Activated CD4-positive, alpha-beta T cell treated with anti-CD3 and anti-CD28 coated beads for 1 hour (primary cell): ENCODE measurements at places on chromosomes 13 and 19.

GRCh38 chr13:111241862-111242261 lies 78.6 kb upstream of the TEX29 start:
- DNase-seq: no peak

- no peak for DNase-seq
Observed at GRCh38 chr19:22528956-22529355, 105.2 kb upstream of the ZNF492 start.

GRCh38 chr13:49681842-49682435 lies 9.3 kb downstream of the EBPL start:
- no peak for DNase-seq

GRCh38 chr19:29012457-29012856 lies 200.5 kb downstream of the UQCRFS1 start:
- DNase-seq: no peak

GRCh38 chr13:41974262-41974900 lies 13.5 kb upstream of the VWA8 start:
- no peak for DNase-seq

DNA sequence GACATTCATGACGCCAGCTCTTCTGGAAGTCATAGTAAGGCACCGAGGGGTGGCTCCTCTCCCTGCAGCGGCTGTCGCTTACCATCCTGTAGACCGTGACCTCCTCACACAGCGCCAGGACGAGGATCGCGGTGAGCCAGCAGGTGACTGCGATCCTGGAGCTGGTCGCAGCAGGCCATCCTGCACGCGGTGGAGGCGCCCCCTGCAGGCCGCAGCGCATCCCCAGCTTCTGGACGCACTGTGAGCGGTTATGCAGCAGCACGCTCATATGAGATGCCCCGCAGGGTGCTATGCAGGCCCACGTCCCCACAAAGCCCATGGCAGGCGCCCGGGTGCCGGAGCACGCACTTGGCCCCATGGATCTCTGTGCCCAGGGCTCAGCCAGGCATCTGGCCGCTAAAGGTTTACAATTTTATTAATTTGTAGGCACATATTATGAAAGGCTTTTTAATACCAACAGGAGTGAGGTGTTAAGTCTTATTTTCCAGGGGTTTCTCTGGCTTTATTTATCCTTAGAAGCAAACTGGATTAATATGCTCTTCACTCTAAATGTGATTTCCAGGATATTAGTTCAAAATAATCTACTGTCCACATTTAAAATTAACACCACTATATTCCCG lies 35.6 kb upstream of the PSPC1 start:
- DNase-seq: peak; percentile 13

DNA sequence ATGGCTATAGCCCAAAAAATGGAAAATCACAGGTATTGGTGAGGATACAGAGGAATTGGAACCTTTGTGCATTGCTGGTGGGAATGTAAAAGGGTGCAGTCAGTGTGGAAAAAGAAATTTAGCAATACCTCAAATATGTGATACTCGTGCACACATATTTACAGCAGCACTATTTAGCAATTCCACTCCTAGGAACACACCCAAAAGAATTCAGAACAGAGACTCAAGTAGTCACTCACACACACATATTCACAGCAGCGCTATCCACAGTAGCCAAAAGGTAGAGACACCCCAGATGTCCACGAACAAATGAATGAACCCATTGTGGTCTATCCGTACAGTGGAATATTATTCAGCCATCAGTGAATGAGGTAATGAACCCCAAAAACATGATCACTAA lies 114.0 kb downstream of the COL4A2 start:
- no peak for DNase-seq

DNA sequence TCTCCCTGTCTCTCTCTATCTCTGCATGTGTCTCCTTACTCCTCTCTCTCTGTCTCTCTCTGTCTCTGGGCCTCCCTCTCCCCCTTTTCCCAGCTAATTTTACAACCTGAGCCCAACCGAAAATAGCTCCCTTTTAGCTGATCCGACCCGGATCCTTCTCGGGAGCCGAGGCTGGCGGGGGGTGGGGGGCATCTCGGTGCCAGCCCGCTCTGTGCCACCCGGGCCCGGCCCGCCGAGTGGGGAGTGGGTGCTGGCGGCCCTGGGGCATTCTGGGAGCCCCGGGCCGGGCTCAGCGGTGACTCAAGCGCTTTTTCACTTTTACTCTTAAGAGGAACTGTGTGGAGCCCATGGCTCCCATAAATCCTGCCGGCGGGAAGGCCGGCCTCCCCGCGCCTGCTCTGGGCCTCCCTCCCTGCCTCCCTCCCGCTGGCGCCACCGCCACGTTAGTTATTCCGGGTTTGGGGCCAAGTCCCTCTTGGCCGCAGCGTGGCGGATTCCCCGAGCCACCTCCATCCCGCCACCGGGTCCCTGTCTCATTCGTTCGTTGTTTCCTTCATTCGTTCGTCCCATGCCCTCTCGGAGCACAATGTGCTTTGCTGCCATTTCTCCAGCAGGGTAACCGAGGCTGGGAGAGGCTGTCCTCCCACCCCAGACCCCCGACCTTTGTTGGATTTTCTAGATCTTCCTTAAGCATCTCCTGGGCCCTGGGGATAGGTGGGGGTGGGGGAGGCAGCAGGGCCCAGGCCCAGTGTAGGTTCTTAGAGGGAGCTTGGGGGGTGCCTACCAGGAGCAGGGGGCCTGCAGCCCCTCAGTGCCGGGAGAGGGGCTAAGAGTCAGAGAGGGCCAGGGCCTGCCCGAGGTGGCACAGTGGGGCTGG lies 3.2 kb downstream of the NFIC start:
- no peak for DNase-seq

- no peak for DNase-seq
Observed at GRCh38 chr13:90947976-90948375, 399.5 kb upstream of the MIR17HG start.

GRCh38 chr19:33459222-33460090 lies 62.1 kb downstream of the PEPD start:
- DNase-seq: no peak

GRCh38 chr13:89865164-89866064 lies 1482.1 kb upstream of the MIR17HG start:
- no peak for DNase-seq

DNA sequence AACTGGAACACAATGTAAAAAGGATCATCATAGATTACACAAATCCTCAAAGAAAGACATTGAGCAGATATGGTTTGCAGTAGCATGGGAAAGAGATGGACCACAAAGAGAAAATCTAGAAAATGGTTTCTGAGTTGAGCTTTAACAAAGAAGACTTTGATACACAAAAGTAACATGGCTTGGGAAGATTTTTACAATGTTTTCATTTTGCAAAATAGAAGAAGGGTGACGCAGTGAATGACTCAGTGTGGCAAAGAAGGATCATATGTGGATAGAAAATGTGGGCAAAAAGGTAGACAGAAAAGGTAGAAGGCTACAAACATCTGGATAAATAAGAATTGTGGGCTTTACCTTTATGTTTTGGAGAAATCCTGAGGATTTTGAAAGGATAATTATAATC lies 1220.5 kb downstream of the PCDH17 start:
- DNase-seq: no peak

- no peak for DNase-seq
Observed at GRCh38 chr13:106371024-106371423, 164.4 kb downstream of the EFNB2 start.

GRCh38 chr19:30733826-30734550 lies 361.8 kb downstream of the ZNF536 start:
- DNase-seq: no peak

GRCh38 chr19:50189331-50189730 lies 14.1 kb upstream of the MYH14 start:
- DNase-seq: no peak

- no peak for DNase-seq
Observed at GRCh38 chr13:89749888-89750287, 1597.6 kb upstream of the MIR17HG start.

DNA sequence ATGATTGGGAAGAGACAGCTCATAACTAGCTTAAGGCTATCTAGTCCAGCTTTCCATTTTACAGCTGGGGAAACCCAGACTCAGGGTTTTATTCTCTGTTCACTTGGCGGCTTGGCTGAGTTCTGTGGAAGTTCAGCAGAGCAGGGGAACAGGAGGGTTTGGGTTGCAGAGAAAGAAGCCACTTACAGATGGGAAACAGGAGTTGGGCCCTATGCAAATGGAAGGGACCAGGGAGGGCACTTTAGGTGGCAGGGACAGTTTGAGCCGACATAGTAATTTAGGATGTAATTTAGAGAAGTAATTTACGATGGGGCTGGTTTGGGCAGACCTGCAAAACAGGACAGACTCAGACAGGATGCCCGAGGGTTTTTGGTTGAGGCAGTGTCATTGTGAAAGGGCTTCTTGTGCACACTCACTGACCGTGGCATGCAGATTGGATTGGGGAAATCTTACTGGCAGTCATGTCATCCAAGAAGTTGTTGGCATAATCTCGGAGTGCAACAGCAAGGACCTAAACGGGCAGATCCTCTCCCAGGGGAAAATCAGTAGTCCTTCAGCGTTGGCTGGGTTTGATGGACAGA lies 47.3 kb upstream of the GPR183 start:
- no peak for DNase-seq

GRCh38 chr19:40465025-40465556 lies 454 bp downstream of the BLVRB start:
- no peak for DNase-seq

DNA sequence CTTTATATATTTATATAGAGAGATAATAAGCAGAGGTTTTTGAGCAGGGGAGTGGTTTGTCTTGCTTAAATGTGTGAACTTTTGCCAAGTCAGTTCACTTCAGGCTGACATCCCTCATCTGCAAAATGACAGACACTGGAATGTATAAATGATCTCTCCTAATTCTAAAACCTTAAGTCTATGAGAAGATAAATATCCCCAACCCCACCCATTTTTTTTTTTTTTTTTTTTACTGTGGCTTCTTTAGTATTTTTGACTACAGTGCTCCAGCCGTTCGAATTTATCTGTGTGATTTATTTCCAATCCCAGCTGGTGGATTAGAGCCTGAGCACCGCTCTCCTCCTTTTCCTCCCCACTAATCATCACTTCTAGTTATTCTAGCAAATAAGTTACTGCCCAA lies 234.8 kb downstream of the DACH1 start:
- no peak for DNase-seq

DNA sequence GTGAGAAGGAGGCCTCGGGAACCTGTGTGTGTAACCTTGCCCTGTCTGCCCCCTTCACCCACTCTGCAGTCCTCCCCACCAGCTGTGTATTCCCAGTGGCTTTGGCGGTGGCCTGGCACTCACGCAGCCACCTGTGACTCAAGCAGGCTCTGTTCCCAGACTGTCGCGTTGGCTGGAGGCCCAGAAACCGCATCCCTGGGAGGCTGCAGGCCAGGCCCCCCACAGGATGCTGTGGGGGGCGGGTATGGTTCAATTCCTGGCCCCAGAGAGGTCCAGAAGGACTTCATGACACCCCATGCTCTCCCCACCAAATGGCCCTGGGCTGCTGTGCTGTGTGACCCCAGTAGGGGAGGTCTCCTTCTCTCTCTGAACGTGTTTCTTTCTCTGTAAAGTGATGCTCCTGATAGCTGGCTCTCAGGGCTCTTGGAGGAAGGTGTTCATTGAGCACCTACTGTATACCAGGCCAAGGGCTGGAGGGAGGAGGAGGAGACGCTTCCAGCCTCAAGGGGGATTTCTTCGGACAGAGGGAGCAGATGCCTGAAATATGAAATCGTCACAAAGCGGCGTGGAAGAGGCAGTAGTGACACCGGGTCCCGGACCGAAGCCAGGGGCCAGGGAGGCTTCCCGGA lies 1.9 kb upstream of the LINGO3 start:
- no peak for DNase-seq

- DNase-seq: no peak
Observed at GRCh38 chr13:94157705-94158218, 321.7 kb downstream of the DCT start.

- DNase-seq: no peak
Observed at GRCh38 chr13:91520952-91521351, 122.5 kb downstream of the GPC5 start.

GRCh38 chr19:2461751-2462634 lies 5.2 kb upstream of the LMNB2 start:
- DNase-seq: no peak

DNA sequence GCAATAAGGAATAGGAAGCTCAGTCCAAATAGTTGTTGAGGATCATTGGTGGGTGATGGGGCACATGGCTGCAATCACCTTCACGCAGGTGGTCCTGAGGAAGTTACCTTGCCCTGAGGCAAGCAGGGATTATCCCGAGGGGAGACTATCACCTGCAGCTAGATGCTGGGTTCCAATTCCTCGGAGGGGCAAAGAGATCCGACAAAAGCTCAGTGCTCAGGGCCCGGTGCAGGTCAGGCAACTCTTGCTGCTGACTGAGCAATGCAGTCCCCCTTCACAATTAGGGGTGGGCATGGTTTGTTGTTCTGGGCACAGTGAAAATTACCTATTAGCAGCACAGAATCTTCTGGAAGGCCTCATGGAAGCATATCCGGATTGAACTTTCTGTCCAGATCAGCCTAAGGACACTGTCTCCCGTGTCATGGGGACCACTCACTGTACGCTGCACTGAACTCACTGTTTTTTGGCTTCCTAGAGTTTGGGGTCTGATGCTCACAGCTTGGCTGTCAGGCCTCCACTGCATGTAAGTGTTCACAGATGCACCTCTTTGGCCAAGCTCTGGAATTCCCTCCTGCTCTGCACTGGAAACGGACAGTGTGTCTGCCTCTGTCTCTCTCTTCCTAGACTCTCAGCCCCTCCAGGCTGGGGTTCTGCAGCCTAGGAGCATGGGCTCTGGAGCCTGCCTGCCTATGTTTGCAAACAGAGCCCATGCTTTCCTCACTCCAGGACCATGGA lies 372.7 kb downstream of the ZNF536 start:
- DNase-seq: no peak

DNA sequence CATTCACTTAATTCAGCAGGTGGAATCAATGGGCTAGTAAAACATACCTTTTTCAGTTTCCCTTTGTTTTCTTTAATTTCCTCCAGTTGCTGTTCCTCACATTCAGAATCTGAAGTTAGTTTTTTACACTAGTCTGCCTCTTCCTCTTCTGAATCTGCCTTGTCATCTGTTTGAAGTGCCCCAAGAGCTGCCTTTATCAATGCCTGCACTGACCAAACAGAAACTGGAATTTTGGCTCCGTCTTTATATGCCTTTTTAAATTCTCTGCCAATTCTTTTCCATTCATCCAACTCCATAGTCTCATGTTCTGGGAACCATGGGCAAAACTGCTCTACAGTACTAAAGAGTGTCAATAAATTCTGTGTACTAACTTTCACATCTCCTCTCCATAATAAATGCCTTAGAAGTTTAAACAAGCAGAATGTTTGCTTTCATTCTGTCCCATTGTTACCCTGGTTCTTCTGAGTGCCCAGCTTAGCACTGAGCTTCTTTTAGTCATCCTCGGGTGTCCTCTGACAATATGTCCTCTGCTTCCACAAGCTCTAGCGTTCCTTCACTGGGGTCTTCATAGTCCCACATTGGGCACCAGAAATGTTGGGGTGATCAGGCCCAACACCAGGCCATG lies 154.2 kb downstream of the ZNF486 start:
- DNase-seq: no peak

- no peak for DNase-seq
Observed at GRCh38 chr13:30880856-30881155, 25.3 kb upstream of the MEDAG start.

DNA sequence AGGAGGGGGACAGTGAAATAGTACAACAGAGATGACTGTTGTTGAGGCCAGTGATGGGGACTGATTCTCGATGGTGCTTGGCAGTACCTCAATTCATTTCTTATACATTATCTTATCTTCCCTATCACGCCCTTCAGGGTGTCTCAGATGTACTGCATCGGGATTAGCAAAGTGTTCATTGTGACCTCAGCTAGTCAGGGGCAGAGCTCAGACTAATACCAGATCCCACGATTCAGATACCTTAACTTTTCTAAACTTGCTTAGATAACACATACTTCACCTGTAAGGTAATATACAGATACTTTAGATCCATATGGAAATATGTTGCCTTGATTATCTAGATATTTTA lies 720.6 kb downstream of the EFNB2 start:
- no peak for DNase-seq
